A549 treated with Mapracorat at 1 μM for 4 hours (cell line): ENCODE measurements at places on chromosomes 11 and 22. TPM values are rescaled to one million over a fixed set of nuclear protein-coding genes. Genes with fewer than 3 reads are reported as not detected.

The OR4D5 gene
- total RNA-seq = not detected in 5 replicates

The F2 gene
- 1.7 to 2.4 TPM (median 2.1 TPM) in 5 replicates for total RNA-seq

The TRPM5 gene
- not detected in 5 replicates for total RNA-seq

The MAP6 gene
- total RNA-seq = 1.5 to 1.9 TPM (median 1.8 TPM) in 5 replicates

The IMMP1L gene
- total RNA-seq = 33.8 to 82.4 TPM (median 50.4 TPM) in 5 replicates

The C1QTNF6 gene
- total RNA-seq = 9.1 to 13.4 TPM (median 12.2 TPM) in 5 replicates

The DDTL gene
- total RNA-seq = 1.6 to 2.1 TPM (median 1.9 TPM) in 5 replicates

The C11orf54 gene
- total RNA-seq = 11.3 to 14.2 TPM (median 12.0 TPM) in 5 replicates
